ENCODE measurements at places on chromosomes 7 and 10.

DNA sequence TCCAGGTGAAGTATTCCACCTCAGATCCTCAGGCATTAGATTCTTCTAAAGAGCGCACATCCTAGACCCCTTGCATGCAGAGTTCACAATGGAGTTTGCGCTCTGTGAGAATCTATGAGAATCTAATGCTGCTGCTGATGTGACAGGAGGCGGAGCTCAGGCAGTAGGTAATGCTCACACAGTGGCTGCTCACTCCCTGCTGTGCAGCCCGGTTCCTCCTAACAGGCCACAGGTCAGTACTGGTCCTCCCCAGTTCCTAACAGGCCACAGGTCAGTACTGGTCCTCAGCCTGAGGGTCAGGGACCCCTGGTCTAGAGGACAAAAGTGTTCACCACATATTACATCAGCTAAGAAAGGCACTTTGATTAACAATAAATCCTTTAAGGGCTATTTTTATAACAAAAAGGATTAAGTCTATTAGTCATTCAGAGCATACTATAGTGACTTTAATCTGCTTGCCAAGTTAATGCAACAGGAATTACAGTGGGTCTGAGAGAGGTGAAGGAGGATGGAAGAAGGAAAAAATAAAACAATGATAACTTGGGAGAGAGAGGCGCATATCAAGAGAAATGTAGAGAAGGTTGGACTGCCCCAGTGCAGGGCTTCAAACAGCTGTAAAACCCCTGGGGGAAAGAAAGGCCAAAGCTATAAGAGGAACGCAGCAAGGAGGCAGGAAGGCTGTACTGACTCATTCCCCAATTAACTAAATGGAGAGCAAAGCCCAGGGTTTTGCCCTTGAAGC, 49.2 kb downstream of the CUL2 start:
- DNase-seq, result peak; percentile 48

DNA sequence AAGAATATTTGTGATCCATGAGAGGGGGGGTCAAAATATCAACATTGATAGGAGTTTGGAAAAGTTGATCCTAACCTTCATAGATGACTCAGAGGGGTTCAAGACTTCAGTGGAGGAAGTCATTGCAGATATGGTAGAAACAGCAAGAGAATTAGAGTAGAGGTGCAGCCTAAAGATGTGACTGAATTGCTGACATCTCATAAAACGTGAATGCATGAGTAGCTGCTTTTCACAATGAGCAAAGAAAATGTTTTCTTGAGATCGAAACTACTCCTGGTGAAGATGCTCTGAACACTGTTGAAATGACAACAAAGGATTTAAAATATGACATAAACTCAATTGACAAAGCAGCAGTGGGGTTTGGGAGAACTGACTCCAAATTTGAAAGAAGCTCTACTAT, 700.7 kb upstream of the FZD8 start:
- no peak for DNase-seq

- DNase-seq, result no peak
Measured at GRCh38 chr10:119614686-119615085, 17.9 kb upstream of the TIAL1 start.

DNA sequence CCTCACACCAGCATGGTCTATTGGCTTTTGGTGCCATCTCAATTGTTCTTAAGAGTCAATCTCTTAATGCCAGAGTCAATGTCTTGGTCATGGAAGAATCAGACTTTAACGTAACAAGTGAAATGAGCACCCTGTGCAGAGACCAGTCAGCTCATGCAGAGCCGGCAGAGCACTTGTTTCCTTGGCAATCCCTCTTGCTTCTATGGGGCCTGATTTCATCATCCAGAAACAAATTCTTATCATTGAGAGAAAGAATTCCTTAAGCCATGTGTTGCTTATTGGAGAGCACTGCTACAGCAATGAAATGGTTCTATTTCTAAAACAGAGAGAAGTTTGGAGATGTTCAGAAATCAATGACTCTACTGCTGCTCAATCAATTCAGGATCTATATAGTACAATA, 212.8 kb downstream of the IPMK start:
- DNase-seq, result peak; percentile 5

- DNase-seq, result peak; percentile 77
Measured at GRCh38 chr10:80104066-80104926, 25.8 kb downstream of the TMEM254 start.

DNA sequence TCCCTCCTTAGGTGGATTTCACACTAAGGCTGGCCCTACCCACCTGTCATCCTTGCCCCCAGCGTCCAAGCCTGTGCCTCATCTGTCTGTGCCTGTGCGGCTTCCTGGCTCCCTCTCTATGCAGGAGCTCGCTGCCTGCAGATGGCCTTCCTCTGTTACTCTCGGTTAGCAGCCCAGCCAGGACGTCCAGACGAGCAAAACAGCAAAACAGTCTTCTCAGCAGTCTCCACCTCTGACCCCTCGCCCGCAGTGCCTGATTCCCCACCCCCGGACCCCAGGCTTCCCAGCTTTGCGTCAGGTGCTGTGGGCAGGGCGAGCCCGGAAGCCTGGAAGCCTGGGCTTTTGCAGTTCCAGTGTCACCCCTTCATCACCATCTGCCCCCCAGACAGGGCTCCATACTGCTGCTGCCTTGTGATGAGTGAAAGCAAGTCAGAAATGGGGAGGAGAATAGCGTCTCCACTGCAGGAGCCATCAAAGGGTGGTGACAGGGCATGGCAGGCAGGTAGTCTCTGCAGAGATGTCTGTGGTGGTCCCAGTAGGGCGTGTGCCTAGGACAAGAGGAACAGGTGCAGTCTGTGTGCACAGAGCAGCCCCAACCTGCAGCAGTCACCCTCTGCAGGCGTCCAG, 88.5 kb downstream of the ADCY1 start:
- no peak for DNase-seq

DNA sequence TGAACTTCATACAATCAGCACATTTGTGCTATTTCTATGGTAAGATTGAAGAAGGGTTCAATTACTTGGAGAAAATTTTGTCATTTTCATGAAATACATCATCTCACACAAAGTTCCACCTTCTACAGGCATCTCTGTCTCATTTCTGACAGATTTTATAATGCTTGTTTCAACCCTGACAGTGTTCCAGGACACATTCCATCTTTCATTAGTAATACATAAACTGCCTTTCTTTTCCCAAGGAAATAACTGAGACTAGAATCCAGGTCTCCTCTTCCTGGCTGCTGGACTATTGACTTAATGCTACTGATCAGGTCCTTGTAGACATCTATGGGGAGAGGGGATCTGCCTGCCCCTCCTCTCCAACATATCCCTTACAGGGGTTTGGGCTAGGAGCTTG, 70.1 kb upstream of the PLPP4 start:
- DNase-seq, result peak; percentile 39

GRCh38 chr10:104732222-104732621, 91.1 kb downstream of the SORCS3 start:
- DNase-seq, result no peak

DNA sequence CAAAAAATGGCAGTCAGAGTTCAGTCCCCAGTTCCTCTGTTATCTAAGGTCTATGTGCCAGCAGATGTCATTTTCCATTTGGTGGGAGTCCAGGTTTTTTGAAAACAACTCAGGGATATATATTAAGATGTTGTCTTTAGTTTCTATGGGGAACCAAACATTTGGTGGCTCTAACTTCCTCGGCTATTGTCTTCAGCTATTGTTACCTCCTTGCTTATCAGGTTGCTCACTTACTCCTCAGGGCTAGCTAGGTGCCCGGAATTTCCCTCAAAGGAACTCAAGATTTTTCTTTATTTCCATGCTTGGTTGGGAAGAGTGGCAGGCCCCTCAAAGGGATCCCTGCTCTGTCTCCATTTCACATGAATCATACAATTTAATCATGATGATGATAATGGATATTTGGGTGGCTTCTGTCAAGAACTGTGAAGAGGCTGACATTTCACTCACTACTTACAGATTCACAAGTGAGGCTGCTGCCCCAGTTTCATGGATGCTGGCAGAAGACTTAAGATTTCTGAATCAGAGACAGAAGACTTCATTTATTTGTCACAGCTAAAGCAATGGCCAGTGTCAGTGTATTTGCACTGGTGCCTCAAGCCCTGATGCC, 182.8 kb downstream of the PKD1L1 start:
- no peak for DNase-seq

DNA sequence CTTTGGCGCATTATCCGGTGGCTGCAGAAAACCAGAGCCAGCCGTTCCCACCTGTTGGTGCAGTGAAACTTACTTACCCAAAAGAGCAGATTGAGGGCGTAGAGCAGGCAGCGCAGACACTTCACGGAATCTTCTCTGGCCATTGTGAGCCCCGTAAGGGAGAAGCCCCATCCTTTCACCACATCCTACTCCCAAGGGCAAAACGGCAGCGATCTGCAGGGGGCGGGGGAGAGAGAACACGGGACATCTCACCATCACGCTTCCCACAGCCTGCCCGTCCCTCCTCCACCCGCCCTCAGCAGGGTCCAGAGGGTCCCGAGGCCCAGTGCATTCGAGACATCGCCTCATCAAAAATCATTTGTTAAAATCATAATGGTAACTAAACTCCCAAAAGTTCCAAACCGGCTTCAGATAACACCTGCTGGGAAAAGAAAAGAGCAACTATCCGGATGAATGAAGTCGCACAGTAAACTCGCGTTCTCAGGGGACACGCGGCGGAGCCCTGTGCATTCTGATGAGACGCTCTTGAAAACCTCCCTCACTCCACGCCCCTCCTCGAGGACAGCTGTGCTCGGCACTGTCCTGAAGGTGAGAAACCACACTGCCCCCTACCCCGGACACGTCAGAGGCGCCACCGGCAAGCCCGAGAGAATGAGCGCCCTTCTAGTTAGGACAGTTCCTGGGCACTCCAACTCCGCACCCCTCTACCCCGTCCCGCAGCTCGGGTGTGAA, 1.2 kb downstream of the TSPAN12 start:
- peak; percentile 29 for DNase-seq

GRCh38 chr7:30930621-30931020, 19.0 kb downstream of the AQP1 start:
- no peak for DNase-seq

DNA sequence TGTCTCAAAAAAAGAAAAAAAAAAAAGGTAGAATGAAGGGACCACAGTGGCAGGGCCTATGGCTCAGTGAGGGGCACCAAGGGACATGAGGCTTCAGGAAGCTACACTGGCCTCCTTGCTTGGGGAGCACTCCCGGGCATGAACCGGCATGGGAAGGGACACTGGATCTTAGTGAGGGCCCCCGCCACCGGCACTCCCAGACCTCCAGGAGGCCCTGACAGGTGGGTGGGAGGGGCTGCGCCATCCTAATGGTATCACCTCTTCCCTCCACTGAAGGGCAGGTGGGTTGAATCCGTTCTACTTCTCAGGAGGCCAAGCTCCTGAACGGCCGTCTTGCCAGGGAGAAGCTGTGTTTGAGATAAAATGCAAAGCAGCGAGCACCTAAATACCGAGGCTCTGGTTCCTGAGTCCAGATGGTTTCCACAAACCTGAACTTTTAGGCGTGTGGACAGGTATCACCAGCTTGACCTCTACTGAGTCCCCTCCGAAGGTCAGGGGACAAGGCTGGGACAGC, 69.8 kb downstream of the C10orf143 start:
- no peak for DNase-seq

DNA sequence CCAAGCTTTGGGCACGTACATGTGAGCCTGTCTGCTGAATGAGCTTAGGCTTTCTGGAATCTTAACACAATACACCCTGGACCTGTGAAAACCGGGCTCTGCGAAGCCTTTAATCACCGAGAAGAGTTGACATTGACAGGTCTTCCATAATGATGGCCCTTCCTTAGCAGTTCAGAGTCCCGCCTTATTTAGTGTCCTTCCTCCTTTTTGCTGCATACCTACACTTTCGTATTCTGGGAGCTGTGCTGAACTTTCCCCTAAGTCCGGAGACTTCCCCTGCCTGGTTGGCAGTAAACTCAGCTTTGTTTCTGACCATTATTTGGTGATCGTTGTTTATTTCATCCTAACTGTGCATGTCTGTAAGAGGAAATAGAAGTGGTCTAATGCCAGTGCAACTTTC, 212.0 kb downstream of the CAMK1D start:
- DNase-seq, result no peak

GRCh38 chr10:60778214-60778970, at the start of gene CDK1:
TSS of gene CDK1 (plus strand) at chr10:60778478. CDS start at chr10:60780166, 1,688 bp downstream.
- DNase-seq, result peak; percentile 100

- DNase-seq, result no peak
Measured at GRCh38 chr7:50641442-50642405, 76.5 kb upstream of the DDC start.

- peak; percentile 47 for DNase-seq
Measured at GRCh38 chr7:28065308-28065707, 115.3 kb downstream of the JAZF1 start.

GRCh38 chr7:116742641-116743040, 70.6 kb downstream of the MET start:
- DNase-seq, result no peak

DNA sequence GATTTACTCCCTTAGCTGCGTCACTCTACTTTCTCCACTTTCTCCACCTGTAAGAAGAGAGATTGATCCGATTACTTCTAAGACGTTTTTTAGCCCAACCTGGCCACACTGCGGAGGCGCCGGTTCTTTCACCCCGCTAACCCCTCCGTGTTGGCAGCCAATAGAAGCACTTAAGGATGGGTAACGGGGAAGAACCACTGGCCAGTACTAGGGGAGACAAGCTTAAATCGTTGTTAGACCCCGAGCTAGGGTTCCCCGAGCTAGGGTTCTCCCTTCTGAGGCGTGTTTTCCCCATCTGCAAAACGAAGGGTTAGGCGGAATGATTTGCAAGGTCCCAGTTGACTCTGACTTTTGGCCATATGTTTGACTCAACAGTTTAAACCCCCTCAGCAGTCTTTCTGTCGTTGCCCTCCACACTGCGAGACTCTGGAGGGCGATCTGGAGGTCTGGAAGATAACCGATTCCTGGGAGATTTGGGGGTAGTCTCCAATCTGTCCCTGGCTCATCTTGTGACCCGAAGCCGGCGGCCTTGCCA, 644 bp downstream of the UMAD1 start:
- DNase-seq, result peak; percentile 20

DNA sequence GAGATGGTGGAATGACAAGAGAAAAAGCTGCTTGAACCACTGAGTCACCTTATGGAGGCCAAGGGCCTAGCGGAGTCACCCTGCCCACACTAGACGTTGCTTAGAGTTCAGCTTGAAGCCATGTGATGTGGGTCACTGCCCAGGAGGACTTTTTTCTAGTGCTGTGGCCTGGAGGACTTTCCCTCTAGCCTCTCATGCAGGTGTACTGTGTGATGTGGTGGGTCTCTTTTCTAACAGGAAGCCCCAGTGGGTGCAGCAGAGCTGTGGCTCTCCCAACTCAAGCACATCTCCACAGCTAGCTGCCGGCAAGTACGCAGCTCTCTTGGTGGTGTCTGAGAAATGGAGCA, 13.6 kb downstream of the POR start:
- no peak for DNase-seq

DNA sequence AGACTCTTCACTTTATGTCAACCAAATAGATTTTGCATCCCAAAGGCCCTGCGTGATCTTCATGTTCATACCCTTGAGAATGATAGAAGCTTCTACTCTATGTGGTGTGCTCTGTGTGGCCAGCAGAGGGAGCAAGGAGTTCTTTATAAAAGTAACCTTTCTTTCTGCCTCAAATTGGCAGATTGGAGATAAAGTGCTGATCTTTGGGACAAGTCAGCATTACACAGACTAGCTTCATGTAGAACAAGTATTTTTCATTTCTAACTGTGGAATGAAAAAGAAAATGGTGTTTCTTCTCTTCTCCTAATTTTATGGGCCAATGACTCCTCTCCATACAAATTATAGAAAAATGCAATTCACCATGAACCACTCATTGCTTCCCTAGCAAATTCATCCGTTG, 1214.1 kb downstream of the SORCS1 start:
- peak; percentile 61 for DNase-seq
